Tibial nerve (tissue), 4 donors: ENCODE measurements at places on chromosomes 7 and 10. TPM values are rescaled to one million over a fixed set of nuclear protein-coding genes. Genes with fewer than 3 reads are reported as not detected.

GRCh38 chr10:86709396-86710185 is 41.3 kb downstream of the LDB3 start:
- no peak for DNase-seq

- DNase-seq = no peak
These were observed 41.5 kb upstream of the DMTF1 start for GRCh38 chr7:87110778-87111177.

The CNTNAP2 gene
- total RNA-seq = not detected

The C7orf57 gene
- total RNA-seq = 0.21 TPM

DNA sequence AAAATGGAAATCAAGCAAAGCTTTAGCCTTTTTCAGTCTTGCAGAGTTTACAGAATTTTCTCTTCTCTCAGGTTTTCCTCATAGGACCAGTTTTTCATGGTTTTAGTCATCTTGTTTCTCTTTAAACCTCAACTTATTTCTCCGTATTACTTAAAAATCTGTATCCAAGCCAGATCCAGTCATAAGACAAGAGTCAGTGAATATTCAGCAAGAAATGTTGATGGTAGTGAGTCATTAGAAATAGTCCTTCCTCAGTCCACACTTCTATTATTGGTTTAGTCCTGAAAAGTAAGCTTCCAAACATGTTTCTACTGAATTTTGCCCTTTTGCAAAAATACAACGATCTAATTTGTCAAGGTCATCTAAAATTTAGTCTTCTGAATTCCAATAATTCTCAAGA is 107.0 kb downstream of the VIM start:
- DNase-seq = no peak

DNA sequence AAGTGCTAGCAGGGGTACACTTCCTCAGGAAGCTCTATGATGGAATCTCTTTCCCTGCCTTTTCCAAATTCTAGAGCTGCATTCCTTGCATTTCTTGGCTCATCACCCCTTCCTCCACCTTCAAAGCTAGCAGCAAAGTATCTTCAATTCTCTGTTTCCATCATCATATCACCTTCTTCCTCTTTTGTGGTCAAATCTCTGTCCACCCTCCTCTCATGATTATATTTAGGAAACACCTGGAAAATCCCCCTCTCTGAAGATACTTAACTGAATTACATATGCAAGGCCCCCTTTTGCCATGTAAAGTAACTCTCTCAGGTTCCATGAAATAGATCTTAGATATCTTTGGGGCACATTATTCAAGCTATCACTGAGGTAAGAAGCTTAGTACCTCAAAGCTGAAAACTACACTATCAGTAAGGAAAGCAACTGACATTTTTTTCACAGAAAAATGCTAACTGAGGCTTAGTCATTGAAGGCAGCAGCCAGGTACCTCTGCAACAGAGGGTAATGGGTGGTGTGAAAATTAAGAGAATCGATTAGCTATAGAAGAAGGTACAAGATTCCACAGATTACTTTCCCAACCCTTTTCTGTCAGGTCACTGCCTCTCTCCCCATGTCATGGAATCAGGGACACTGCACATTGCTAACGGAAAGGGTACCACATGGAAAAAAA is 197.3 kb downstream of the MACC1 start:
- no peak for DNase-seq

The UCMA gene
- total RNA-seq = not detected

The NPSR1 gene
- total RNA-seq = not detected

The ADARB2 gene
- 18.0 TPM for total RNA-seq

DNA sequence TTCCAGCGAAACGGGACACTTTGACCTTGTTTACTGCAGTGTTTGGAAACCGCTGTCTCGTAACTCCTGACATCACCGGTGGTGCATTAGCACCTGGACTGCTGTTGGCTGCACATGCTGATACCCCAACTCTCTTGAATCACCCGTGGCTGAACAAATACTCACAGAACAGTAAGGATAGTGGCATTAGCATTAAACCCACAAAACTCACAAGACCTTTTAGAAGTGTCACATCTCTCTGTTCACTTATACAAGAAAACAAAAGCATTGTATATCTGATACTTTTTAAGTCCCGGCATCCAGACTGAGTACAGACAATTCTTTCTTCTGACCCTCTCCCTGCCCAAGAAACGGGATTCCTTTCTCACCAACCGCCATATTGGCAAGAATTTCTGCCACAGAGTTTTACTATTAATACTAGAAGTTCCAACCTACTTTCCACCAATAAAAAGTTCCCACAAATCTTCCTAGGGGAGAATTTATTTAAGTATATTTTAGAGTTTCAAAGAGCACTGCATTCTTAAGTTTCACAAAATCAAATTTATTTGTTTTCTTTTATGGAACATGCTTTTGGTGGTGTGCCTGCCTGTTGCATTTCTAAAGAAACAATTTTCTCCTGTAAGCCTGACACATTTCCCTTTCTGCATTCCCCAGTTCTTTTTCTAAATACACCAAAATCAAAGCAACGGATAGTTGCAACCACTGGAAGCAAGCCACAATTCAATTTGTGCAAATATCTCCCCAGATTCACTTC is 208.4 kb upstream of the KLF14 start:
- peak; percentile 76 for DNase-seq
